Activated CD8-positive, alpha-beta memory T cell treated with anti-CD3 and anti-CD28 coated beads, Interleukin-2, amount 50 U/mL, for 4 hours (primary cell): ENCODE measurements at places on chromosomes 4 and X.

DNA sequence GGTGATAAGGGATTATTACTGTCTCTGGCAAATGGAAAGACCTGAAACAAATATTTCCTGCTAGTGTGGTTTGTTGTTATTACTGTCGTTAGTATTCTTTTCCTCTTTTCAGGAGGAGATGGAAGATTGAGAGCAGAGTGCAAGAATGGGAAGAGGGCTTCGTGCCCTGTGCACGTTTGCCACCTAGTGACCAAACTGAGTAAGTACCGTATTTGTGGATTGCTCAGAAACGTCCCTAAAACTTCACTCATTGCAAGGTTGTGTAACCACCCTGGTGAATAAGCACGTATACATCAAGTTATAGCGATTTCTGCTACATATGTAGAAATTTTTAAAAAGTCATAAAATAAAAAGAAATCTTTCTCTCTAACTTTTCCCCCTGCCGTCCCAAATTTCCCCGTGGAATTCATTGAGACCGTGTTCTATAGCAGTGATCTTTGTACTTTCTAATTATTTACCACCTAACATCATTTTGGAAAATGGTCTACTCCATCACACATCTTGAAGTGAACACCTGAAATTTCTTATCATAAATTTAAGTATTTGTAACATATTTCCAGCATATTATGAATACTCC lies 24.3 kb downstream of the LINC00632 start:
- no peak for DNase-seq

GRCh38 chrX:10130354-10130753 lies 26.4 kb upstream of the CLCN4 start:
- no peak for DNase-seq

DNA sequence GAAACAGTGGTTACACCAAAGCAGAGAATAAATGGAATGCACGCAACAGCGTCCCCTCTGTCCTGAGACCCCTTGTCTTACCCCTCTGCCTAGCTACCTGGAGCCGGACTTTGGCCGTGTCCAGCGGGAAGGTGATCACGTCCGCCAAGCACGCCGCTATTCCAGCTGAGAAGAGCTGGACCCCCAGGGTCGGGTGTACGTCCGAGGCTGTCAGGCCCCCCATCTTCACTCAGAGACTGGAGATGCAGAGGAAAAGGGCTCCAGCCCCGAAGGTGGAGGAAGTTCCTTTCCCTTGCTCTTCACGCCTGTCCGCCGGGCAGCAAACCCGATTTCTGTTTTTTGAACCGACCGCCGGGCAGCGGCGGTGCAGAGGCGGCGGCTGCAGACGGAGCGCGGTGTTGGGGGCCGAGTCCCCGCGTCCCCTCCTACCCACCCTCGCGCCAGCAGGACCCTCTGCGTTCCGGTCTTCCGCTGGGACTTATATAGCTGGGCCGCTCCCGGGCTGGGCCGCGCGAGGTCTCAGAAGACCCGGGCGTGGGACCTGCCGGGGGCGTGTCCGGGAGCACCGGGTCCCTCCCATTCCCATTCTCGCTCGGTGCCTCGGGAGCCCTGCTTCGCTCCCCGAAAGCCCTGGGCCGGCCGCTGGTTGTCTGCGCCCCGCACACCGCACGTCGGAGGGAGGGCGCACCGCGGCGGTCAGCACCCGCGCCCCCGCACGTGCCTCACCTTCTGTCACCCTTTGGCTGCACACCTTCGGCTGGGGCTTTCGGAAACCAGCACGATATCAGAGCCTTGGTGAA lies at the start of gene UCP1:
Gene UCP1 (minus strand): TSS at position 455 of the 800 bp plus-strand sequence. CDS start 232 bp downstream, at position 223.
- DNase-seq: no peak

- no peak for DNase-seq
Observed at GRCh38 chrX:55488006-55488592, 1.5 kb downstream of the USP51 start.

- DNase-seq: no peak
Observed at GRCh38 chr4:133584714-133585113, 435.6 kb downstream of the PCDH10 start.
